ENCODE measurements at places on chromosomes 3 and 15.

DNA sequence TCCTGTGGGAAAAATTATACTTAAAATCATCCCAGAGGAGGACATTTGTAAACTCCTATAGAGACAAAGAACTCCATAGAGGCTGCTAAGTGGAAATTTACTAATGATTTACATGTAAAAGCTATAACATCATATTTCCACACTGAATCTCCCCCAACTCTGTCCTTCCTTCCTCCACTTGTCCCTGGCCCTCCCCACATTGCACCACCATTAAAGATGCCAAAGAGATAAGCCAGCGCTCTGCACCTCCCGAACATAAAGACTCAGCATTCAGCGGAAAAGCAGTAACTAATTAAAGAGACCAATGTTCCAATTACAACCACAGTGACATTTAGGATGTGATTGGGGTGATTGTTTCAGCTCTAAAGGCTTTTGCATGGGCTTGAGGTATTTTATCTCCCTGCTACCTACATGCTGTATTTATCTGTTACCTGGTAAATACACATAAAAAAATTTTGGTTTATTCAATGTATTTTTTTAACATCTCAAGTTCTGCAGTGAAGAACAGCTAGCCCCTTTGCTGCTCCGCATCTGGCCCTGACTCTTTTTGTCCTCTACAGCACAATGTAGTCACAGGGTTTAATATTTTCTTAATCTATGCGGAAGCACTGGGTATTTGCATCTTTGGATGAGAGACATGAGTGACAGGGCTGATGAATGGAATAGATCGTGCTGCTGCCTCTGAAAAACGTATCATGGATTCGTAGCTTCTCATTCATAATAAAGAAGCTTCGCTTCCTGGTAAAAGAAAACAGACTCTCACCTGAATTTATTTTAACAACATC, 35.3 kb upstream of the B3GNT5 start:
- no peak for DNase-seq

DNA sequence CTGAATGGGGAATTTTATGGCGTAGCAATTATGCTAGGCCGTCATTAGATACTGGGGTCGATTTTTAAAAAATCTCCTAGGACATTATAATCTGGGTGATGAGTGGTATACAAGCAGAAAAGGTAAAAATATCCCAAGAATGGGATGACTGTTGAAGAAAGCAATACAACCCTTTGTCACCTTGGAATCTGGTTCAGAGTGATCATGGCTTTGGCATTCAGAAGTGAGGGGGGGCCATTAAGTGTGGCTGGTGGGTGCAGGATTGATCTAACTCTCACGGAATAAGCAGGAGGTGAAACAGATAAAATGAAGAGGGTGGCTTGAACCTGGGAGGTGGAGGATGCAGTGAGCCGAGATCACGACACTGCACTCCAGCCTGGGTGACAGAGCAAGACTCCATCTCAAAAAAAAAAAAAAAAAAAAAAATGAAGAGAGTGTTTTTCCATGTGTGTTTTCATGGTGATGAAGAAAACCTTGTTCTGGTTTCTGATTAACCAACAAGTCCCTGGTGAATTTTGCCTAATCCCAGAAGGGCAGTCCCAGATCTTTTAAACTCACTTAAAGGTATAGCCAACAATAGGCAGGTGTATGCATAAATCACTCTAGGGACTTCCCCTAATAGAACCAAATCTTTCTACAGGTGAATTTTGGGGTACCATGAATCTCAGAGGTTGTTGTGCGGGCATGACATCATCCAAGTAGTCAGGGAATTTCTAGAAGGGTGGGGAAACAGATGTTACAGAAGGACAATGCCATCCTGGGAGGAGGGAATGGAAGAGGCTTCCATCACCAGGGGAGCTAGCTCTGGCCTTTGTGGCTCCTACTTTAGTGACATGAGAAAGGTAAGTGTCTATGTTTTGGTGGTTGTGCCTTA, 3.1 kb upstream of the RAD54L2 start:
- DNase-seq, result no peak

DNA sequence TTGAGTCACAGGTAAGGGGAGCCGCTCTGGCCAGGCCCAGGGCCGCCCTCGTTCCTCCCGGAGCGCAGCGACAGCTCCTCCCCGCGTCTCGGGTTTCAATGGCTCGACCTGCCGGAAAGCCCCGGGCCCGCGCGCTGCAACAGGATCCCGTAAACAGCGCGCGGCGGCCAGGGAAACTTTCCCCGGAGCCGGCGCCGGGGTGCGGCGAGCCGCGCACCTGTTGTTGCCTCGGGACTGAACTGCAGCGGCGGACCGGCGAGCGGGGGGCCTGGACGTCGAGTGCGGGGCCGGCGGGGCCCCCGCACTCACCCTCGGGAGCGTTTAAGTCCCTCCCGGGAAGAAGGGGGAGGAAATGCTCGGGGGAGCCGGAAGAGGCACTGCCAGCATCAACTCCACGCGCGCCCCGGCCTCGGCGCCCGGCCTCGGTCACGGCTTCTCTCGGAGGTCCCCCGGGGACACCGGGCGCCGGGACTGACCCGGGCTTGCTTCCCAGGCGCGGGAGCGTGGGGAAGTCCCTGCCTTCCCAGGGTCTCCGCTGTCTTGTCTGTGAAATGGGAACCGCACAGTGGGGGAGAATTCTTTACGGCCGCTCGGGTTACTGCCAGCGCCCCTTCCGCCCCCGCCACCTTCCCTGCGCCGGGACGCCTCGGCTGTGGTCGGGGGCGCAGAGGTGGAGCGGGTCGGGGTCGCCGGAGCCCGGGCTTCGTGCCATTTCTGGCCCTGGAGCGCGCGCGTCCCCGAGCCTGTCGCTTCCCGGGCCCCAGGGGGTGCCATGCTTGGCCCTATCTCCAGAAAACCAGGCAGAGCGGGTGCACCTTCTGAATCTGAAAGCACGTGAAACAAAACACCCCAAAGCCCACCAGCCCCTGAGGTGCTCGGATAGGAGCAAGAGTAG, 7.5 kb upstream of the PGPEP1L start:
- peak; percentile 70 for DNase-seq

DNA sequence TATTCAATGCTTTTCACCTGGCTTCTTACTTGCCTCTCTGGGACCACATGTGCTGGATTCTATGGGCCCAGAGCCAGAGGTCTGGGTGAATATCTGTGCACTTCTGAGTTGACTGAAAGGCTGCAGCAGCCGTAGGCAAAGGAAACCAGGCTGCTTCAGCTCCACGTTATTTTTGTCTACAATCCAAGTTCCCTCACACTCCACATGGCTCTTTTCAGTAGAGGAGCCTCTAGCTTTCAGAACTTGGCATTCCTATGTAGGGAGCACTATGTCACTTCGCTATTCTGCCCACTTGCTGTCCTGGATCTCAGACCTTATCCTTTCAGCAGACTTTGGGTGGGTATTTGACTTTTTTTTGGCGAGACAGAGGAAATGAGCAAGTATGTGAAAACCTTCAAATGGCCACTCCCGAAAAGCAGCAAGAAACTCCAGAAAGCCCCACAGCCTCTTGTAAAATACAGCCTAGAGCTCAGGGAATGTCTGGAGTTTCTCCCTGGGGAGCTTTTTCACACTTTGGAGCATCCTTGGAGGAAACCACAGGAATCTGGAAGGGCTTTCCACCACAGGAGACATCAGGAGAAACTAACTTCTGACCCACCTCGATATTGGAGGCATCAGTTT, 80.9 kb downstream of the DUT start:
- no peak for DNase-seq

DNA sequence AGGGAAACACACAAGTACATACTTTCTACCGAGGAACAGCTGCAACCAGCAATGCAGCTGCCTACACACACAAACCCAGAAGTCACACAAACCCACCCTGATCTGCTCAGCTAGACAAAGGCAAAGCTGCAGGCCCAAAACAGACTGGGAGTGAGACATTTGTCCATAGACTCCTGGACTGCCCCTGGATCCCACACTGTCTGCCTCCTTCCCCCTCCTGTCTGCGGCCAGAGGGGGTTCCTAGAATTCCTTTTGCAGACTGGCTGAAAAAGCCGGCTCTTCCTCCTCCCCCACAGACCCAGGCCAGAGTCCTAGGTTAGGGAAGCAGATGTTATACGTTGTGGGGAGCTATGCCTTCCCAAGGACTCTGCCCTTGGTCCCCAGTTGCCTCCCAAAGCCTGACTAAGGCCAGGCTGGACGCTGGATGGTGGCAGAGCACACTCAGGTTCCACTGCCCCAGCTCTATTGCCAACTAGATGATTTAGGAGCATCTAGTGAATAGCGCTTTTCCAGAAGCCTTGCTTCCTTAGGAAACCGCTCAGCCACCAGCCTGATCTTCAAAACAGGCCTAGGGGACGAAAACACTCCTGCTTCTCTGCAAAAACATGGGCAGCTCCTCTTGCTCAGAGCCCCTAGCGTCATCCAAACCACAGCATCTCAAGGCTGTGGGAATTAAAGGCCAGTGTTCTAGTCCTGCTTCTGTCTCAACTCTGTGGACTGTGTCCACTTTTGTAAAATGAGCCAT, 37.4 kb upstream of the CILP start:
- DNase-seq, result no peak

- DNase-seq, result no peak
Measured at GRCh38 chr3:100261485-100261903, 702 bp downstream of the TBC1D23 start.

DNA sequence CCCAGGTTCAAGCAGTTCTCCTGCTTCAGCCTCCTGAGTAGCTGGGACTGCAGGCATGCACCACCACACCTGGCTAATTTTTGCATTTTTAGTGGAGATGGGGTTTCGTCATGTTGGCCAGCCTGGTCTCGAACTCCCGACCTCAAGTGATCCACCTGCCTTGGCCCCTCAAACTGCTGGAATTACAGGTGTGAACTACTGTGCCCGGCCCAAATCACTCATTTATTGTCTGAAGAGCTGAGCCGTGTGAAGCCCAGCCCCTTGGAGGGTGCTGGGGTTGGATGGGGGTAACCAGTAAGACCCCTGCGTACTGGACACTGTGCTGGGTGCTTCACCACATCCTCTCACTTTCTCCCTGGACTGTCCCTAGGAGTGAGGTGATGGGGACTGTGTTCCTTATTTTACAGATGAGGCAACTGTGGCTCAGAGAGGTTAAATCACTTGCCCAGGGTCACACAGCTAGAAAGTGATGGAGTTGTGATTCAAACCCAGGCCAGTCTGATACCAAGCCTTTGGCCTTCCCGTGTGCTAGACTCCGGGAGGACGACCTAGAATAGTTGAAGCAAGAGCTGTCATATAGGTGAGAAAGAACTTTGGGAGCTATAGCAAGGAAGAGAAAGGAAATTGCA, 41.7 kb upstream of the IREB2 start:
- DNase-seq, result no peak

Data from amniotic stem cell (primary cell).